ENCODE measurements at places on chromosomes 12 and 14.

- DNase-seq, result no peak
Observed at GRCh38 chr14:45867046-45867894, 614.3 kb upstream of the MIS18BP1 start.

DNA sequence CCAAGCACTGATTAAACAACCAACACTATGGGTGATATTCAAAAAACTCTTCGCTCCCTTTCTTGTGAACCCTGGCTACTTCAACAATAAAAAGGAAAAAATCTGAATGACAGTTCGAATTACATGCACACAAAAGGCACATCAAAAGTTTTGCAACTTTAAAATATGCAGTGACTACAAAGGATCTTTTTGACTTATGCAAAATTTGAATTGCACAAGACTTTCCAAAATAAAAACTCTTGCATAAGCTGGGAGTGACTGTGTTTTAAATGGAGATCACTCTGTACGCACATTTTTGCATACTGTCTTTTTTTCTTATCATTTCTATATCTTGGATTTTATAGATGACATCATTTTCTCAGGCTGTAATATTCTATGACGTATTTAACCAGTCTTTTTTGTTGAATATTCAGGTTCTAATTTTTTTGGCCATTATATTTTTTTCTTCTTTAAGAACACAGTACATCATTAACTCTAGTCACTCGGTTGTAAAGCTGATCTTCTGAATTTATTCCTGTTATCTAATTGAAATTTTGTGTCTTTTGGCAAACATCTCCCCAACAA, 667.6 kb upstream of the TBX3 start:
- DNase-seq, result no peak

DNA sequence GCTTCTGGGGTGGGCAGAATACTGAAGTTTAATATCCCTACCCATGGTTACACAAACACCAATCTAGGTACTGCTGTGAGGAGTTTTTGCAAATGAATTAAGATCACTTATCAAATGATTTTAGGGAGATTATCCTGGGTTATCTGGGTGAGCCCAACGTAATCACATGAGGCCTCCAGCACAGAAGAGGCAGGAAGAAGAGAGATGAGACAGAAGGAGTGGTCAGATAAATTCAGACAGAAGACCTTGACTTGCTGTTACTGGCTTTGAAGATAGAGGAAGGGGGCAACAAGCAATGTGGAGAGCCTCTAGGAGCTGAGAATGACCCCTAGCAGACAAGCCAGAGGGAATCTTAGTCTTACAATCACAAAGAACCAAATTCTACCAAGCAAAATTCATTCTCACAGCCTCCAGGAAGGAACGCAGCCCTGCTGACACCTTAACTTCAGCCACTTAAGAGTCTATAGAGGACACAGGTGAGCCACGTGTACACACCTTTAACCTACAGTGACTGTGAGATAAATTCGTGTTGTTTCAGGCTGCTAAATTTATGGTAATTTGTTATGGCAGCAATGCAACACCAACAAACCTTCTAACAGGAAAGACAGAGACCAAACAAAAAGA, 49.4 kb downstream of the FERMT2 start:
- DNase-seq, result no peak

- no peak for DNase-seq
Observed at GRCh38 chr14:19851365-19851764, 23.6 kb upstream of the OR4K2 start.

DNA sequence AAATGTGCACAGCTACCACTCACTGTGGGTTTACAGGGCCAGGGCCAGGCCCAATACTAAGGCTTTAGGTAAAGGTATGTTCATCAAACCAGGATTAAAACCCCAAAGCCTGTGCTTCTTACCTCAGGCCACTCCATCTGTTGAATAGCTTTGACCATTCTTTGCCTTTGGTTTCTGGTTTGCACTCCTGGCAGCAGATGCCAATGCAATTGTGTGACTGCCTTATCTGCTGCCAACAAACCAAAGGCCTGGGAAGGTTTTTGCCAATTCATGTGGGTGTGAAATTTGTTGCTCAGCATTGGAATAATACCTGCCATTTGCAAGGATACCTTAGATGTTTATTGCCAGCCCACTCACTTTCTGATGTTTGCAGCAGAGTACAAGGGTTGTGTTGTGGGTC, 221.6 kb downstream of the C12orf75 start:
- no peak for DNase-seq

- DNase-seq, result no peak
Observed at GRCh38 chr14:78308079-78308478, 137.9 kb downstream of the NRXN3 start.

- DNase-seq, result no peak
Observed at GRCh38 chr14:93262446-93262845, 55.4 kb downstream of the UBR7 start.

DNA sequence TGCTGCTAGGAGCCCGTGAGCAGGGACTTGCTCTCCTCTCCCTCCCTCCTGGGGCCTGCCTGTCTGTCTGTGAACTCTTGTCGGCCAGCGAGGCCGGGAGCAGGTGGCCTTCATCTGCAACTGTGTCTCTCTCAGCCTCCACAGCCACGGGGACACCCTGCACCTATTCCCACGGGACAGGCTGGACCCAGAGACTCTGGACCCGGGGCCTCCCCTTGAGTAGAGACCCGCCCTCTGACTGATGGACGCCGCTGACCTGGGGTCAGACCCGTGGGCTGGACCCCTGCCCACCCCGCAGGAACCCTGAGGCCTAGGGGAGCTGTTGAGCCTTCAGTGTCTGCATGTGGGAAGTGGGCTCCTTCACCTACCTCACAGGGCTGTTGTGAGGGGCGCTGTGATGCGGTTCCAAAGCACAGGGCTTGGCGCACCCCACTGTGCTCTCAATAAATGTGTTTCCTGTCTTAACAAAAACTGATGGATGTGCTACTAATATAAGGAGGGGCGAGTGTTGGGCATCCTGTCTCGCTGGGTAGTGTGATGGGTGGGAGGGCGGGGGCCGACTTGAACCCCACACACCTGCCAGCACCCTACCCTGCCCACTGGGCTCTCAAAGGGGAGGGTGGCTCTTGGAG, 34.8 kb downstream of the MEG3 start:
- no peak for DNase-seq

DNA sequence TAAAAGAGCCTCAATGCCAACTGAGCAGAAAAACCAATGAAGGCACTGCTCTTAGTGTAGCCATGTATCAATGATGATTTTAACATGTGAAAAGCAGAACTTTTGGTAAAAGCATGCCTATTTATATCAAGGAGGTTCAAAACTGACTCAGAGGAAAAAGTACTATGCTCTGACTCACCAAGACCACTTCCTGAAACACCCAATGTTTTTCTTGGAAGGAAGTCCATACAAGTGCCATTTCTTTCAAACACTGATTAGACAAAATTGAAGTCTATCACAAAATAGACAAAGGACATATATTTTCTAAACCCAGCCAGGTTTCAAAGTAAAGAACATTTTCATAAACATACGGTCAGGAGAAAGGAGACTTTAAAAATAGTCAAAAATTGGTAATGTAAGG, 88.6 kb downstream of the EPS8 start:
- DNase-seq, result no peak

GRCh38 chr12:92341065-92341668, 195.5 kb upstream of the BTG1 start:
- no peak for DNase-seq

- no peak for DNase-seq
Observed at GRCh38 chr14:71687166-71687831, 244.9 kb upstream of the RGS6 start.

DNA sequence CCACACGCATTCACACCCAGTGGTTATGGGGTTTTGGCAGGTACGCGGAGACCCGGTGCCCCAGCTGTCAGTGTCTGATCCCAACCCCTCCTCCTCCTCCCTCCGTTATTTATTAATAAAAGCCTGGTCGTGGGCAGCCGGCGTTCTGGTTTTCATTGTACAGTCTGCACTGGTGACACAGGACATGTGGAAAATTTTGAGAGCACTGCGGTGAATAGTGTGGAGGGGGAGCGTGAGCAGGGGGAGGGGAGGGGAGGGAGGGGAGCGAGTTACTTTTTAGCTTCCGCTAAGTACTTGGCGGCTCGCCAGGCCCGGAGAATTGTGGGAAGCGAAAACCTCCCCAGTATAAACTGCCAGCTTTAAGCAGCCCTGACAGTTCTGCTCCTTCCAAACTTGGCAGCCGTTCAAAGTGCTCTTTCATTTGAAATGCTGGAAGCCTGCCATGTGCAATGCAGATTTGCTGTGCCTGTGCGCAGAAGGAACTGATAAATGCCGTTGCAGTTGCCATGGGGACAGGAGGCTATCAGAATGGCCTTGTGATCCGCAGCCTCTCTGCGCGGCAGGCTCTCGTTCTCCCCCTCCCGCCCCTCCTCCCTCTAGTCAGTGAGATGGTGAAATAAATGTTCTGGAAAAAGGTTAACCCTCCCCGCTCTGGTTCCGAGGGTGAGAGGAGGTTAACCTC, 11.7 kb upstream of the IRF2BPL start:
- DNase-seq, result peak; percentile 96

DNA sequence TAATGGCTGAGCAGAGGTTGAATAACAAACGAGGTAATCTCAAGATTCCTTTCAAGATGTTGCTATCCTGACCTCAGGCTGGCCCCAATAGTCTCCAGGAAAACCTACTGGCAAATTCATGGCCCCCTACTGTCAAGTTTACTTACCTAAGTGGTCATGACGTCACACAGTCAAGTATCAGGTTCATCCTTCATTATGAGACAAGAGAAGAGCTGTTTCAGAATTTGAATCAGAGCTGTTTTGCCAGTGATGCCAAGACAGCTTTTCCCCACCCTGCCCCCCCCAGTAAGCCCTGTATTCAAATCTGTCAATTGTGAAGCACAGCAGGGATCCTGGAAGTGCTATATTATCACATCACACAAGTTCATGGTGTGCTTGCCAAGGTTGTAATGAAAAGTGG, 509.6 kb downstream of the NOVA1 start:
- no peak for DNase-seq

DNA sequence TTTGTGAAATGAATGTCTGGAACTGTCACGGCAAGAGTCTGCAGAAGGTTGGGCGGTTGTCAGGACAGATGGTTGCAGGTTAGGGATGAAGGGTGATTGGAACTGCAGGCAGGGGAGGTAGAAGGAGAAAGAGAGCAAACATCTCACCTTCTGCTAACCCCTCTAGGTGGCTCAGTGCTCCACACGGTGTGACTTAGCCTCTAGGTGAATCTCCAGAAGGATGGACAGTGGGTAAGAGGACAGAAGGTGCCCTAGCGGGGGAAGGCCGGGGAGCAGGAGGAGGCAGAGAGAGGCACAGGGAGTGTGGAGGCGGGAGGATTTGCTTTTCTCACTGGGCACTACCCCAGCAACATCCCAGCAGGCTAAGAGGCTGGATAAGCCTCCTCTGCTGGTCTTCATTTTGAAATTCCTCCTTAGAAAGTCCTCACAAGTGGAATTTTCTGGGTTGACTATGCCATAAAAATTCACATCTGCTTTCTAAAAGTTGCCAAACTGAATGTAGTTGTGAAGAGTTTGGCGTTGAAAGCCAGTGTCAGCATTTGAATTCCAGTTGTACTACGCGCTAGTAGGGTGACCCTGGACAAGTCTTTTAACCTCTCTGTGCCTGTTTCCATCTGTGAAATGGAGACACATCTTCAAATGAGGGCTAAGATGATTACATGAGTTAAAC, 10.7 kb upstream of the GPR68 start:
- DNase-seq, result no peak
